NCI-H1105 (cell line): ENCODE measurements at places on chromosomes 1 and 21.

- no peak for DNase-seq
These were observed 57.4 kb downstream of the SLC66A1 start for GRCh38 chr1:19369396-19370090.

DNA sequence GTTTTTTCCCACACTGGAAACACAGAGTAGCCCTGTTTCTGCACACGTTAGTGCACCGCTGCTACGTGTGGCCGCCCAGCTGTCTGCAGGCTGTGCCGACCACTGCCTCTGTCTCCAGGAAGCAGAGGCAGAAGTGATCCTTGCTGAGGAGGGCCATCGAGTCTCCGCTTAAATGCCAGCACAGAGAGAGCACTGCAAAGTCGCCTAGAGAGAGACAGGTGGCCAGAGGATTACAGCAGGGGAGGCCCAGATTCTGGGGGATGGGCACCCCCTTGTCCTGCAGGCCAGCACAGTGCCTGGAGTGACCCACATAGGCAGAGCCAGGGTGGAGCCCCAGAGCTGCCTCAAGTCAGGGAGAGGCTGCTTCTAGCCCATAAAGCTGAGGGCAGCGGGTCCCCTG lies 6.1 kb downstream of the TPRG1L start:
- DNase-seq = no peak

DNA sequence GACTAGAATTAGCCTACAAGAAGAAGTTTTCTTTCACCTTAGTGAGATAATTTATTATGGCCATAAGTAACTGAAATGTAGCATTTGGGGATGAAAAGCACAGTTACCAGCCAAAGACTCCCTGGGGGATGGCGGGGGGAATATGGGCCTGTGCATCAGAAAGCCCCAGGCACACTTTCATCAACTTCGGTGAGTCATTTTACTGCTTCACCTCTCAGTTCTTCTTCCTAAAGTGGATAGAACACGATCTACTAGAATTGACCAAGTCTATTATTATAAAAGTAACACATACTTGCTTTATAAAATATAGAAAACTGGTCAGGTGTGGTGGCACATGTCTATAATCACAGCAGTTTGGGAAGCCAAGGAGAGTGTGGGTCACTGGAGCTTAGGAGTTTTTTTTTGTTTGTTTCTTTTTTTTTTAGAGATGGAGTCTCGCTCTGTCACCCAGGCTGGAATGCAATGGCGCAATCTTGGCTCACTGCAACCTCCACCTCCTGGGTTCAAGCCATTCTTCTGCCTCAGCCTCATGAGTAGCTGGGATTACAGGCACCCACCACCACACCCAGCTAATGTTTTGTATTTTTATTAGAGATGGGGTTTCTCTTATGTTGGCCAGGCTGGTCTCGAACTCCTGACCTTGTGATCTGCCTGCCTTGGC lies 141.8 kb downstream of the ZZZ3 start:
- no peak for DNase-seq

DNA sequence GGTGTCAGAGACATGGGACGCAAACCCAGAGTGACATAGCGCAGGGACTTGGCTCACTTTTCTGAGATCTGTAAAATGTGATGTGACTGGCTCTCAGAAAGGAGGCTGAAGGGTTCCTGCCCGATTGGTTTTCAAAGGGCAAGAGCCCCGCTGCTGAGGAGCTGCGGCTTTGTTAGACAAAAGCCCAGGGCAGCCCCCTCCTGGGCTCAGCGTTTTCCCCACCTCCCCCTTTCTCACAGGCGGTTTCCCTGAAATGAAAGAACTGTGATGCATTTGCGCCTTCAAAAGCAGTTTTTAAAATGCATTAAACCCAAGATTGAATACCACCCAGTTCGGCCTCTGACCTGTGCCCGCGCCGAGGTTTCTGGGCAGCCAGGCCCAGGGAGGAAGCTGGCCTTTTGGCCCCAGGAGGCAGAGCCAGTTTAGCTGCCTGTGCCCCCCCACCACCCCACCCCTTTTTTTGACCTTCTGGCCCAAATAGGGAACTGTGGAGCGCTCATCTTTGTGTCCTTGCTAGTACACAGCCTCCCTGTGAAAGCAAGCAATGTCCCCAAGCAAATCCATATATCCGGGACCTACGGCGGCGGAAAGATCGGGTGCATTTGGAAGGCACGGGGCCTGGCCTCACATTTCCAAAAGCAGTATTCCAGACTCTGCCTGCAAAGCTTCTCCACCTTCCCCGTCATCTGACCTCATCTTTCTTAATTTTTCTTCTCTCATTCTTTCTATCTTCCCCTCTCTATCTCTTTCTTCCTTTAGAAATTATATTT lies 28.6 kb downstream of the CD247 start:
- no peak for DNase-seq

GRCh38 chr1:183991348-183991747 lies 46.2 kb downstream of the COLGALT2 start:
- no peak for DNase-seq

- DNase-seq = no peak
These were observed 56.7 kb downstream of the SPSB1 start for GRCh38 chr1:9349331-9349851.

DNA sequence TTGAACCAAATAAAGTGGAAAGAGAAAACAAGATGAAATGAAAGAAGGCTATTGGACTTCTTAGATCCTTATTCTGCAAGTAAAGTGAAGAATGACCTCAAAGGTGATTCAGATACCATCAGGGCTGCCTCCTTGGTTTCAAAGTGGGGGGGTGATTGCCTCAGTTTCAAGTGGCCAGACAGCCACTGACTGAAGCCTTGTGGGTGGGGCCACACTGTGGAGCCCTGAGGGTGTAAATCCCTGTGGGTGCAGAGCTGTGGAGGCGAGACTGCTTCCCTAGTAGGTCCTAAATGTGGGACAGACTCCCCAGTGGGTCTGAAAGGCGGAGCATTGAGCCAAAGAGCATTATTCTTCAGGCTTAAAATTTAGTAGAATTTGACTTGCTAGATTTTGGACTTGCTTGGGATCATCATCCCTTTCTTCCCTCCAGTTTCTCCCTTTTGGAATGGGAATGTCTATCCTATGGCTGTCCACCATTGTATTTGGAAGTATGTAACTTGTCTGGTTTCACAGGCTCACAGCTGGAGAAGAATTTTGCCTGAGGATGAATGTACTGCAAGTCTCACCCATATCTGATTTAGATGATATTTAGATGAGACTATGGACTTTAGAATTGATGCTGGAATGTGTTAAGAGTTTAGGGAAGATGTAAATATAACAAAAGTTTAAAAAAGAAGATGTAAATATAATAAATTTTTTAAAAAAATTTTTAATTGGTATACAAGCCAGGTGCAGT lies 71.6 kb upstream of the SOX13 start:
- no peak for DNase-seq

DNA sequence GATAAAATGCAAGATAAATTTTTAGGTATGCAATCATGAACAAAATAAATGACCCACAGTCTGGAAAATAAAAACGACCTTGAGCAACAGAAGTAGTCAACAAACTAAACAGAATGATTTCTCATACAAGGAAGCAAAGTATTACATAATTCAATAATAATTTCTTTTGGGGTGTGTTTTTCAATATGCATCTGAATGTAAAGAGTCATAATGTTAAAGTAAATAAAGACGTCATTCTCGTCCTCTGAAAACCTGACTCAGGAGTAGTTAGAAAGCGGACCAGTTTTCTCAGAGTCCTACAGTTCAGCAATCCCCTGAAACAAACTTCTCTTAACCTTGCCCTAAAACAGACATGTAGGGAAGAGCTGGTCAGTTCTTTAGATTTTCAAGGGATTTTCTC lies 18.6 kb downstream of the CDC42BPA start:
- DNase-seq = no peak

GRCh38 chr1:200316148-200316803 lies 93.6 kb downstream of the ZNF281 start:
- no peak for DNase-seq

DNA sequence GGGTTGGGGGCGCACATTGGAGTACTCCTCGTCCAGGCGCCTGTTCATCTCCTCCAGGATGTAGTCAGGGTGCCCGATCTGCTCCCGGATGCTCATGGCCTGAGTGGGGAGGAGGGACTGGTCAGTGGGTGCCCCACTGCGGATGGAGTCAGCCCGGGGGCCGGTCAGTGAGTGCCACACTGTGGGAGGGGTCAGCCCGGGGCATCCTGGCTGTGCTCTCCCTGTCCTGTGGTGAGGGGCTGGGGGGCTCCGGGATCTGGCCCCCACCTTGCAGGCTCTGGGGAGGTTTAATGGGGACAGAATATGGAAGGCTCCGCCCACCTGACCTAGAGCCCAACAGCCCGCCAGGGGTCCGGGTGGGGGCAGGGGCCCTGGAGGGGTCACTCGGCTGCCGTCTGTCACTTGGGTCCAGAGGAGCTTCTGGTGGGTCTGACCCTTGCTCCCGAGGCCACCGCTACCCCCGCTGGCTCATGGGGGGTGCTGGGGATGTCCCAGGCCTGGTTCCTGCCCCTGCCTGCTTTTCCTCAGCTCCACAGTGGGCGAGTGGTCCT lies 8.8 kb downstream of the PRXL2B start:
- DNase-seq = no peak

- no peak for DNase-seq
These were observed 13.6 kb downstream of the G0S2 start for GRCh38 chr1:209688746-209689234.

DNA sequence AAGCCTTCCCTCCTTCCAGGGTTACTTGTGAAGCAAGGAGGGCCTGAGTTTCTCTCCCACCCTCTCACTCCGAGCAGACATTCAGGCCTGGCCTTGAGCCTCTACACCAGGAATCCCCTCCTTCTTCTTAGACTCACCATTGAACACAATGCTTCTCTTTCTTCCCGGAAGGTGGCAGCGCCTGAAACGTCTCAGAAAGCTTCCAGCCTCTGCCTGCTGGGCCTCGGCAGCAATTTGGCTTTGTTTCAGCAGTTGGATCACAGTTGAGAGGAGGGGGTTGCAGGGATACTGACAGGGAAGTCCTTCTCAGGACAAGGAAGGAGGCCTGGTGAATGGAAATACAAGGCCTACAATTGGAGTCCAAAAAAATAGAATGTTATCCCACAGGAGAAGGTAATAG lies 6.3 kb downstream of the CLDN8 start:
- DNase-seq = no peak

DNA sequence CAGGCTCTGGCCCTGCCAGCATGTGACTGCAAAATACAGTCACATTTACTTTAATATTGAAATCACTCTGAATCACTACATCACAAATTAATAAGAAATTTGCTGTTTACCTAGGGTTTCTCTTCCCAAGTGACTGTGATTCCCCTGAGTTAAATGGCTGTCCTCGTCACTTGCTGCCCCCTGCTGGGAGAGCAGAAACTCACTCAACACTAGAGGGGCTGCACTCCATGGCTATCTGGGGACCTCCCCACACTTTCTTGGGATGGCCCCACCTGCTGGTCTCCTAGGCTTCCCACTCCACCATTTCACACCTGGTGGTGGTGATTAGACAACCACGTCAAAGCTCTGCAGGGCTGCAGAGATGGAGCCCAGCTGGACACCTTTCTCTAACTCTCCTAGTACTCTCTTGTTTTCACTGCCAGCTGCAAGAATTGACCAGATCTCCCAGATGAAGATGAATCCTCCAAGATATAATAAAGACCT lies 63.4 kb downstream of the CD2 start:
- DNase-seq = no peak

DNA sequence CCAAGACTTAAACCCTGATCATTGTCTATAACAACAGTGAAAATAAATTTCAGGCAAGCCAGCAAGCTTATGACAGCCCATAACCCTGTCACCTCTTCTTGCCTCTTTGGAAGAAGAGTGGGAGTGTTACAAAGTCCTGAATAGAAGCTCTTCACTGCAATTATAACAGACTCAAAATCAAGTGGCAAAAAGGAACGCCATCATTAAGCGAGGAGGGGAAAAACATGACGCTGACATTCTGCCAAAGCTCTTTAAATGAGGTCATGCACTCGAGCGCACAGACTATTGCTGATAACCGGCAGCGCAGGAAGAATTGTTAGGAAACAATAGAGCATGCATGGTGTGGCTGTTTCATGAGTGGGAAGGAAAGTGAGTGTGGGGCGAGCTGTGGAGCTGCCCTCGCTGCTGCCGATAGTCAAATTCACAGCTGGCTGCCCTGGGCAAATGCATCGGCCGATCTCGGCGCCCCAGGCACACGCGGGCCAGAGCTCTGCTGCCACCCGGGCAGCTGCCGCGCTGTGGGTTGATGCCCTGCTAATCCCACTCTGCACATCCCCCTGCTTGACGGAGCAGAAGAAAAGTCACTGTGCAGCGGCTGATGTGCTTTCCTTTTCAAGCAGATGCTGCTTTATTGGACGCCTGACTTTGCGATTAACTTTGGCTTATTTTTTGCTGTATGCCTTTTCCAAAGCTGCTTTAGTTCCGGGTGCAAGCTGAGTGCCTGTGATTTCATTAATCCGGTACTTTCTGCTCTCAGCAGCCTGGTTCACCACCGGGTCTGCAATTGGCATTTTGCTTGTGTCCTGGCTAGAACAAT lies 102.4 kb upstream of the ST6GALNAC5 start:
- DNase-seq = peak; percentile 92

DNA sequence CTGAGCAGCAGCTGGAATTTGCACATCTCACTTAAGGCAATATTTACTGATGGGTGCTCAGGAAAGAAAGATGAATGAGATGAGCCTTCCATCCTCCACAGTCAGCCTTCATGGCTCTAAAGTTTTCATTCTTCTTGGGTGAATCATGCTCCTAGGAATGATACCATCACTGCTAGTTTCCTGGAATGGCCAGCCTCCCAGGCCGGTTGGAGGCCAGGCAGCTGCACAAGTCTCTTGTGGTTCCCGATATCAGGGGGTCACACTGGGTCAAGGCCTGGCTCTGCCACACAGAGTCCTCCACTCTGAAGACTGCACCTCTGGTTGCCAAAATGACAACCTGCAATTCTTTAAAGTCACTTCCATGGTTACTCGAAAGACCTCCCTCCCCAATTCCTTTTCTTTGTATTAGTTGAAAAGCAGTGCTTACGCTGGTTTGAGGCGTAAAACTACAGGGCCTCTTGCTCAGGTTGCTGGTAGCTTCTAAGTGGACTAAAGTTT lies 46.2 kb upstream of the PALMD start:
- no peak for DNase-seq

GRCh38 chr1:199746666-199747384 lies 280.7 kb upstream of the NR5A2 start:
- no peak for DNase-seq

GRCh38 chr1:218553197-218553596 lies 208.1 kb downstream of the TGFB2 start:
- no peak for DNase-seq

GRCh38 chr1:3402258-3403010 lies 52.0 kb upstream of the ARHGEF16 start:
- peak; percentile 55 for DNase-seq

- DNase-seq = no peak
These were observed 852.9 kb upstream of the ADGRL4 start for GRCh38 chr1:79859212-79859948.

GRCh38 chr1:109636201-109636952 lies 16.7 kb downstream of the AMPD2 start:
- DNase-seq = no peak

DNA sequence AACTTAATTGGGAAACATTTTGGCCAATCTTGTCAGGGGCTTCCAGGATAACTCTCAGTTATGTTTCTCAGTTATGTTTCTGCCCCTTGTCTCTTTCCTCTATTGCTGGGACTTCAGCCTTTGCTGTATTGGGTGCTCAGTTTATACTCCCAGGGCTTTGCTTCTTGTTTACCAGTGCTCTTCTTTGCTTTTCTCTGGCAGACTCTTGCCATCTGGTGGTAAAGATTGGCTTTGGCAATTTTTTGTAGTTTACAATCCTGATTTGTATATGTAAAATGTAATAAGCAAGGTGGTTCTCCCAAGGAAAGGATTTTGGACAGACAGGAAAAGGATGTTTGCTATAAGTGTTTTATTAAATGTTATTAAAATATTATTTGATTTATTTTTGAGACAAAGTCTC lies 37.9 kb downstream of the FABP3 start:
- DNase-seq = peak; percentile 7
